ENCODE measurements at places on chromosomes 7 and 10. TPM values are rescaled to one million over a fixed set of nuclear protein-coding genes. Genes with fewer than 3 reads are reported as not detected.

The ABCA13 gene
- polyA plus RNA-seq, result 0.94 TPM

The UCMA gene
- polyA plus RNA-seq, result not detected

The AGMO gene
- polyA plus RNA-seq, result 1.1 TPM

The OR6B1 gene
- 0.03 TPM for polyA plus RNA-seq

The VAX1 gene
- not detected for polyA plus RNA-seq

The SLIT1 gene
- 7.6 TPM for polyA plus RNA-seq

The NYAP1 gene
- 1.6 TPM for polyA plus RNA-seq

The H2BK1 gene
- not detected for polyA plus RNA-seq

DNA sequence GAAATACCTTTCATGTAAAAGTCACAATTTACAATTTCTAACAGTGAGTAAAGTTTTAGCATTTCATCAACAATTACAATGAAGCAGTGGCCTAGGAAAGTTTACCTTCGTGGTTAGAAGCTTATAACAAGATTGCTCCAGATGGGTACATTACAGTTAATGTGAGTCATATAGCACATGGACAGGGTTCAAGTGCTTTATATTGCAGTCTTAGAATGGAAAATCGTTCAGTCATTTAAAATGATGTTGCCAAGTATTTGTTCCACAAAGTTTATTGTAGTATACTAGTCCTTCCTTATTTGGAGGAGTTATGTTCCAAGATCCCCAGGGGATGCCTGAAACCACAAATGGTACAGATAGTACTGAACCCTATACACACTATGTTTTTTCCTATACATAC lies 174.6 kb upstream of the TARP start:
- DNase-seq, result no peak

- DNase-seq, result no peak
Measured at GRCh38 chr10:21300551-21300950, 224.9 kb downstream of the SKIDA1 start.

GRCh38 chr10:43708262-43708661 lies 59.6 kb upstream of the ZNF32 start:
- no peak for DNase-seq

DNA sequence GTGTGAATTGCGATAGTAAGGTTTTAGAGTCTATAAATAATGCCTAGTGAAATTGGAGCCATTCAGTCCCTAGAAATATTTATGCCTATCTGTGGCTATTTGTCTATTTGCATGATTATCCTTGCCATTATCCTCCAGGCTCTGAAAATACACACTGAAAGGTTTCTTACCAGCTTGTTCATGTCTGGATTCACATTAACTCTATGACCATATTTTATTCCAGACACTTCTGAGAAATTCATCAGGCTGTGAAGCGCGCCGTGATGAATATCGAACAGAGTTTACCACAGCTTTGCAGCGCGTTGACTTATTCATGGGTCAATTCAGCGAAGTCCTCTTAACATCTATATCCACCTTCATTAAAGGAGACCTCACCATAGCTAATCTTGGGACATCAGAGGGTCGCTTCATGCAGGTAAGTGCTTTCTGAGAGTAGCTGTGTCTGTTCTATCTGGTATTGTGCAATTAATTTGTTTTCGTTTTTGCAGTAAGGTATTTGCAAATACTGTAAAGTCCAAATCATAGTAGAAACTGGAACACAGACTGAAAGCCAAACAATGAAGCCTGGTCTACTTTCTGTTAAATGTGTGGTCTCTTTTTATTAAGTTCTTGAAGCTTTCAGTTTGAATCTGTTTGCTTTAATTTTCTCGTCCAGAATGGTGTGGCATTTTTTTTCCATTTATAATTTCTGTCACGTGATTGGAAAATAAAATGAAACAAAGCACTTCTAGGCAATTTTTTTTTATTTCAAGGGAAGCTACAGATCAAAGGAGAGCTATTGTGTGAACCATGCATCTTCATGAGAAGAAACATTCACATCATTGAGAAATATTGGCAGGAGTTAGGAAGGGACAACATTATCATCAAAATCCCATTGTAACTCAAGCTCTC lies 59.7 kb downstream of the MET start:
- DNase-seq, result no peak

DNA sequence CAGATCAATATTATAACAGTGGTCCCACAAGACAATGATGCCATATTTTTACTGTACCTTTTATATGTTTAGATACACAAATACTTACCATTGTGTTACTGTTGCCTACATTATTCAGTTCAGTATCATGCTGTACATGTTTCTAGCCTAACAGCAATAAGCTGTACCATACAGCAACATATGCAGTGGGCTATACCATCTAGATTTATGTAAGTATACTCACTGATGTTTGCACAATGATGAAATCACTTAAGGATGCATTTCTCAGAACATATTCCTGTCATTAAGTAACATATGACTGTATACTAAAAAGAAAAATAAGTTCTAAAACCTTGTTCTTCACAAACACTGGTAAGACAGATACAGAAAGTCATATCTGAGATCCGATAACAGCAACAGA lies 468.6 kb upstream of the SEMA3A start:
- no peak for DNase-seq

DNA sequence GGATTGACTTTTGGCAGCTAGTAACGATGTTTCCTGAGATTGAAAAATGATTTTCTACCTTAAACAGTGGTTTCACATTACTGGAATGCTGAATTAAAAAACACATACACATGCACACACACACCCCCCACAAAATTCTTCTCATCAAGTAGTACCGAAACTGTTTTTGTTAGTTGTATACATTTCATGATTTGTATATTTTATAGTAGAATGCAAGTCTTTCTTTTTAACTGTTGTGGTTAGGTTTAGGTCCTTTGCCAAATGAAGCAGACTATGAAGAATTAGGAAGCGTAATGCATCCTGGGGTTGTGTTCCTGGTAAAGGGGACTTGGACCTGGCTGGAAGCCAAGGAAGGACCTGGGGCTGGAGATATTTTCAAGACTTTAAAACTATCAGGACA lies 505.8 kb downstream of the SUGCT start:
- no peak for DNase-seq

DNA sequence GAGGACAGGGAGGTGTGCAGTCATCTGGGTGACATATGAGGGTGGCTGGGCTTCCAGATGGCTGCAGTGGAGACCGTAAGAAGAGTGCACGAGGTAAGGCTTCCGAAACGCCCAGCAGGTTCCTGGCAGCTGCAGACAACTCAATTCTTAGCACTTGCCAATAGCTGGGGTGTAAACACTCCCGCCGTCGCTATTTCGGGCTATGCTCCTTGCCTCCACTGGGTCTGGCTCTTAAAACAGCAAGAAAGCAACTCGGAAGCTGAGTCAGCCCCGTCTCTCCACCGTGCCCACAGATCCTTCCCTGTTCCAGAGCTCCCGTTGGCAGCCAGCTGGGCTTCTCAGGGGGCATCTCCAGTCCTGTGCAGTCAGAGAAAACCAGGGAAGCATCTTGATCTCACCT lies 6.1 kb upstream of the PDGFA start:
- no peak for DNase-seq

- DNase-seq, result no peak
Measured at GRCh38 chr10:54691331-54691730, 109.7 kb downstream of the PCDH15 start.

GRCh38 chr10:68333058-68333395 lies 299 bp upstream of the PBLD start:
- no peak for DNase-seq

DNA sequence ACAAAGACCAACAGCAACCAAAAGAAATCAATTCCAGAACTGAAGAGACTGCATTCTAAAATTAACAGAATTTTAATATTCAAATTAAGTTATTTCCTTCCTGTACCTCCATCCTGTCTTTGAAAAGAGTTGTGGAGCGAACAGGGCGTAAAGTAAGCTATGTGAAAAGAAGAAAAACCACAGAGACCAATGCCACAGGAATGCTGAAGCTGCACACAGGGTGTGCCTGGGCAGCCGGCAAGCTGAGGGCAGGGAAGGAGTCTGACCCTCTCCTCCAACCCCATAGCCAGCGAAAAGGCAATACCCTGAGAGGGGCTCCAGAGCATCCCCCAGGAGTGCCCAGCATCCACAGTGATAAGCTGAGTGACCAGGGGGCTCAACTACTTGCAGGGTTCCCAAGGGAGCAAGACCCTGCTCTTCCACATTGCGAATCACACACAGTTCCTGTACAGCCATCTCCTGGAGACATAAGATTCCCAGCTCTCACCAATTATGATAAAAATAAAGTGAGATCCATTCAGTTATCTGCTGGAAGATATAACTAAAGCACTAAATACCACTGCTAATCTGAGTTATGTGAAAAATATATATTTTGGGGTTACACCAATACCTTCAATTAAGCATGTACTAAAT lies 93.8 kb downstream of the PARD3 start:
- no peak for DNase-seq

DNA sequence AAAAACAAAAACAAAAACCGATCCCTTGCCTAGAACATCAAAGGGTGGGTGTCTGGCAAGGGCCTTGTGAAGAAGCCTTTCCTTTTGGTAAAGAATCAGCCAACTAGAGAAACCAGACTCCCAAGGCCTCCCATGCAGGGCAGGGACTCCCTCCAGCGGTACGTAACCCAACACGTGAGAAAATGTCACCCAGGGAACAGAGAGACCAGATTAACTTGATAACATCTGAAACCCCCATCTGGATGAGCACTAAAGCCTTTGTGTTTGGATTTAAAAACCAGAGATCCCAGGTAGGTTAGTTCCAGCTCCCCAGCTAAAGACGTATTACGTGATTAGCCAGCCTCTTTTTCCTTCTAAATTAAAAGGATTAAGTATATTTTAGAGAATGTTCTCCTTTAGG lies 3.0 kb upstream of the HABP2 start:
- no peak for DNase-seq

DNA sequence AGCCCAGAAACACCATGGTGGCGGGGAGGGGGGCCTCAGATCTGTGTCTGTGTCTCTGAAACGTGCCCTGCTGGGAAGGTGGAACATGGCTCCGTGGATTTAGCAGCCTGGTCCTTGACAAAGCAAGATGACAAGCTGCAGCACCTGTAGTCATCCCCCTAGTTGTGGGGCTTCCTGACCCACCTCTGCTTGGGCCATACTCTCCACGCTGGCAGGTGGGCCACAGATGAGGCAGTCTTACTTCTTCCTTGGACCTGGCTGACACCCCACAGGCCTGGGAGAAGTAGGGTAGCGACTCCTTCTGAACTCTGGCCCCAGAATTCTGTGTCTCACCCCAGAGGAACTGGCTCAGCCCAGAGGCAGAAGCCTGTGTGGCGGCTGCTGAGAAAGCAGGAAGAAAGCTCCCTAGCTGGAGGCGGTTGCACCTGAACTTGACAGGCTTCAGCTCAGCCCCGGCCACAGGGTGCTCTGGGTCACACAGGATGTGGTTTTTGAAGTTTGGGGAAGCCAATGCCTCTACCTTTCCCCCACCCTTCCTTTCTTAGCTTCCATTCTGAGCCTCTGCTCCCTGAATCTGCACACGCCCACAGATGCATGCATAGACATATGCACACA lies 113.9 kb downstream of the ABLIM1 start:
- no peak for DNase-seq

DNA sequence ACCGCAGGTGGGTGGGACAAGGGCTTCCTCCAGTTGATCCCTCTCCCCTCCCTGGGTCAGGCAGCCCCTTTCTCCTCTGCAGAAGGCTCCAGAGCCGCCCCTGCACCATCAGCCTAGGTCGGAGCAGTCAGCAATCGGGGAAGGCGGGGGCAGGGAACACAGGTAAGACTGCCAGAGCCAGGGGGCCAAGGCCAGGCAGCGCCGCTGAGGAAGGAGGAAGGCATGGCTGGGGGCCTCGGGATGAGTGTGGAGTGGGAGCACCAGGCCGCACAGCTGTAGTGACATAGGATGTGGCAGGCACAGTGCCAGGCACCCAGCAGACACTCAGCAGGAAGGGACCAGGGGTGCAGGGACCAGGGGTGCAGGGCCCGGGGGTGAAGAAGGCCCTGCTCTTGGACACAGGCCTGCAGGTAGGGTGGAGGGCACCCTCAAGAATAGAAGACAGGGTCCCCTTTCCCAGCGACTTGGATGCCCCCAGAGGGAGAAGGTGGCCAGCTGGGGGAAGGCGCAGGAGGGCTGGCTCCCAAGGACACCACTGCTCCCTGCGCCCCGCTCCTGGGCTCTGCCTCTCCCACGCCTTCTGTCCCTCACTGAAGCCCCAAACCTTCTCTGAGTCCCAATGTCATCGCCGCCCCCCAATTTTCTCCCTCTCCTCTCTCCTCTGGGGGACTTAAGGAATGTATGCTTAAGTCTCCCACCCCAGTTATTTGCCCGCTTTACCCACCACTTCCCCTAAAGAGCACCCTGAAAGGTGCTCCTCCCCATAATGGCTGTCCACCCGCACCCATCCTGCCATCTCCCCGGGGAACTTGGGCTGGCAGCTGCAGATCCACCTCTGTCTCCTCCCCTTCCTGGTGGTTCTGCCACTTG lies 38.5 kb downstream of the CAMK2B start:
- DNase-seq, result no peak

DNA sequence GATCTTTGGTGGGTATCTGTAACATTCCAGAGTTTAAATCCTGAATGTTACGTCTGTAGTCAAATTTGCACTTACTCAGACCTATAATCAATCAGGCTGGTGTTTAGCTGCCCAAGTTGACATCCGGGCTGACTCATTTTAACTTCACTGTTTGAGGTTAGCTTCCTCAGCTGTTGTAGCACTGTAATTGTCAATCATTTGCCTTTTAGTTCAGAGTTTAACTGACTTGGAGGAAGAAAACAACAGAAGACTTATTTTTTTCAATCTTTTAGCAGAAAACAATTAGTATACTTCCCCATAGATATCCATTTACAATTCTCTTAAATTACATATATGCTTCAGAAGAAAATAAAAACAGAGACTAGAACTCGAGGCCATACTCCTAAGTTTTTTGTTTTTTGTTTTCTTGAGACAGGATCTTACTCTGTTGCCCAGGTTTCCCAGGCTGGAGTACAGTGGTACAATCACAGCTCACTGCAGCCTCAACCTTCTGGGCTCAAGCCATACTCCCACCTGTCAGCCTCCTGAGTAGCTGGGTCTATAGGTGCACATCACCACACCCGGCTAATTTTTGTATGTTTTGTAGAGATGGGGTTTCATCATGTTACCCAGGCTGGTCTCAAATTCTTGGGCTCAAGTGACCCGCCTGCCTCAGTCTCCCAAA lies 38.5 kb upstream of the LRRC17 start:
- no peak for DNase-seq

GRCh38 chr10:6657196-6657595 lies 77.1 kb upstream of the PRKCQ start:
- DNase-seq, result no peak

DNA sequence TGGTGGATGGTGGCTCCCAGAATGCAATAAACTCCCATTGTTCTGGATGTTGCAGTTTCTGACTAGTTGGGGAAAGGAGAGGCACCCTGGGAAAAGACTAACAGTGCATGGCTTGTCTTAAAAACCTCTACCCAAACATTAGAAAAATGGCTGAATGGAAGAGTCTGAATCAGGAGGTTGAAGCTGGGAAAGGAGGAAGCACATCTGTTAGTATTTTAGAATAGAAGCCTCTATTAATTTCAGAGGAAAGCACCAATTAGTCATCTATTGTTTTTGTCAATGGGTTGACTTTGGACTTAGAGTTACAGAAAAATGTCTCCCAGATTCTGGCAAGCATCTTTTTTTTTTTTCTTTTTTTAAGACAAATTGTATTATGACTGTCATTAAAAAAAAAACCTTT lies 56.1 kb upstream of the ELMO1 start:
- no peak for DNase-seq

- peak; percentile 38 for DNase-seq
Measured at GRCh38 chr7:111735661-111736551, 173.6 kb upstream of the IMMP2L start.

GRCh38 chr7:121274467-121274866 lies 54.3 kb upstream of the WNT16 start:
- DNase-seq, result no peak

Measured in renal cortex interstitium (tissue), 15 donors.